ENCODE measurements at places on chromosomes 13 and 19.

GRCh38 chr19:50897191-50897607, 14.0 kb downstream of the KLK4 start:
- DNase-seq: no peak

- DNase-seq: no peak
Observed at GRCh38 chr19:2413629-2414028, 13.8 kb downstream of the TIMM13 start.

DNA sequence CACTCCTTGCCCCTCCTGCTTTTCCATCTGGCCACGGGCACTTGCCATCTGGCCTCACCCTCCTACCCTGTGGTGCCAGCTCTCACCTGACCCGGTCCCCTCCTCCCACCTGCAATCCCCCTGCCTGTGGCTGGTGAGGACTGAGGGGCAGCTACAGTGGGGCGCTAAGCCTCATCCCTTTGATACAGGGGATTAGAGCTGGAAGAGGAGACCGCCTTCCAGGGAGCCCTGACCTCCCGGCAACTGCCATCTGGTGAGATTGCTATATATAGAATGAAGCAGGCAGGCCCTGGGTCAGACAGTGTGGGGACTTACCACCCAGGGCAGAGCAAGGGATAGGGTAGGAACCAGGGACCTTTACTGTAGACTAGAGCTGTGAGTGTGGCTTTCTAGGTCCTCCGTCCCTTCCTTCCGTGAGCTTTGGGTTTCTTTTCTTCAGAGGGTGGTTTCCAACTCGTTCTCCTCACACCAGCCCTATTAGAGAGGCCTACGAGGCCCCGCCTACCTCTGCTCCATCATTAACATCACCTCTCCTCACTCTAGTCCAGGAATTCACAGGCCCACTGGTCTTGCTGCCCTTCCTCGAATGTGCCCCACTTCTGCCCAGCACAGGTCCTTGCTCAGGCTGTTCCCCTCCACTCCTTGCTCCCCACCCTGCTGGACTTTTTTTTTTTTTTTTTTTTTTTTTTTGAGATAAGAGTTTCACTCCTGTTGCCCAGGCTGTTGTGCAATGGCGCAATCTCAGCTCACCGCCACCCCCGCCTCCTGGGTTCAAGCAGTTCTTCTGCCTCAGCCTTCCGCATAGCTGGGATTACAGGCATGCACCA, 7.7 kb downstream of the KASH5 start:
- DNase-seq: no peak

GRCh38 chr19:38395381-38396114, 7.1 kb downstream of the SPRED3 start:
- no peak for DNase-seq

DNA sequence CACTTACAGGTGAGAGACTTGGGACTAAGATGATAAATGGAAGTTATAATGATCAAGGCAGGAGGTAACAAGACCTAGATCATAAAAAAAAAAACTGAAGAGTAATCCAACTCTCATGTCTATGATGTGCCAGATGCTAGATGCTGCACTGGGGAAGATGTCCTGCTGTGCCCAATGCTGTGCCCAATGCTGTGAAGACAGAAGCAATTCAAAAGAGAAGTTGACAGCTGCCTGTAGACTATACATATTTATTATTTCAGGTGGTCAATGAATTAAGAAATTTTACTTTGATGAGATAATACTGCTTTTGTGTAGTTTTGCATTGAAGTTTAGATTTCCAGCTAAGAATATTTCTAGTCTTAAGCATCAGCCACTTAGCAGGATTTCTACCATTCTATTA, 21.5 kb downstream of the VWA8 start:
- DNase-seq: no peak

- DNase-seq: peak; percentile 42
Observed at GRCh38 chr13:51125495-51126226, 14.6 kb upstream of the C13orf42 start.

GRCh38 chr19:52689843-52690368, 44.9 kb downstream of the ZNF611 start:
- no peak for DNase-seq

DNA sequence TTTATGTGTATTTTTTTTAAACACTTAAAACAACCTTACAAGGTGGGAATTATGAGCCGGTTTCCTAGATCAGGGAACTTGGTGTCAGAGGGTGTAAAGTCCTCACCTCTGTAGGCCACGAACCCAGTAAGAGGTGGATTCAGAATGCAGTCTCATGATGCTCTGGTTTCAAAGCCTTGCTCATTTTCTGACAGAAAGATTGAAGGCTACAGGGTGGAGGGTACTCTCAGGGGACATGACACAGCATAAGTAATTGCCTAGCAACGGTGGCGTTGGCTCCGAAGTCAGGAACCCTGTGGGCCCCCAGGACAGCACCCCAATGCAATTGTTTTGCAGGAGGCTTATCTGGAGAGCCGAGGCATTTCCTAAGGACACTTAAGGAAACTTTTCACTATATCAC, 794.7 kb downstream of the EFNB2 start:
- no peak for DNase-seq

DNA sequence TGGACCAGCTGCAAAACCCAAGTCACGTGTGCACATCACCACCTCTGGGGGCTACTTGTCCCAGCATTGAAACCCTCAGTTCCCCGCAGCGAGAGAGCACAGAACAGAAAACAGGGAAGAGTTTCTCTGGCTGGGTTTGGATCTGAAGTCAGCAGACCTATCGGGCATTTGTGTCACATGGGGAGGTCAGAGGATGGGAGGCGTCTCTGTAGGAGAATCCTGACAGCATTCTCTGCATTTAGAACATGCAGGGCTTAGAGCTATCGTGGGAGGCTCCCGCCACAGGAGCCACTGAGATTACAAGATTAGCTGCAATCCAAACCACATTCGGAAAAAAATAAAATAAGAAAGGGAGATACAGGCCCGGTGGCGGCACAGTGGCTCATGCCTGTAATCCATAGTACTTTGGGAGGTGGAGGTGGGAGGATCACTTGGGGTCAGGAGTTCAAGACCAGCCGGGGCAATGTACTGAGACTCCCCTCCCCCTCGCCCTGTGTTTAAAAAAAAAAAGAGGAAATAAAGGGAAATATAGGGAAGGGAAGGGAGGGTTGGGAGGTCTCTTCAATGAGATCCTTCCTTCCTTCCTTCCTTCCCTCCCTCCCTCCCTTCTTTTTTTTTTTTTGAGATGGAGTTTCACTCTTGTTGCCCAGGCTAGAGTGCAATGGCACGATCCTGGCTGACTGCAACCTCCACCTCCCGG, 2.9 kb upstream of the TLE6 start:
- DNase-seq: no peak

DNA sequence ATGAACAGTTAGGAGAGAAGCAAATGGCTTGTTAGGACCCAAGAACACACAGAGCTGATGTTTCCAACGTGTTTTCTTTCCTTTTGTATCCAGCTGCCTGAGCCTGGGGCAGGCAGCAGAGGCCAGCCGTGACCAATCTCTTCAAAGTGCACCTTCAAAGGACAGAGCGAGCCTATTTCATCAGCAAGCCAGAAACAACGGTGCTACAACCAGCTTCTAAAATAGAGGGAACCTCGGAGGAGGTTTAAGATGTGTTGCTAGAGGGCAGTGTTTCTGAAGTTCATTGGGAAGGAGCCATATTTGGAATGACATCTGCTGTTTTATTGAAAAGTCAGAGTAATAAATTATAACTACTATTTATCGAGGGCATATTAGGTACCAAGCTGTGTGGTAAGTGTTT, 56.2 kb upstream of the RFC3 start:
- DNase-seq: no peak

DNA sequence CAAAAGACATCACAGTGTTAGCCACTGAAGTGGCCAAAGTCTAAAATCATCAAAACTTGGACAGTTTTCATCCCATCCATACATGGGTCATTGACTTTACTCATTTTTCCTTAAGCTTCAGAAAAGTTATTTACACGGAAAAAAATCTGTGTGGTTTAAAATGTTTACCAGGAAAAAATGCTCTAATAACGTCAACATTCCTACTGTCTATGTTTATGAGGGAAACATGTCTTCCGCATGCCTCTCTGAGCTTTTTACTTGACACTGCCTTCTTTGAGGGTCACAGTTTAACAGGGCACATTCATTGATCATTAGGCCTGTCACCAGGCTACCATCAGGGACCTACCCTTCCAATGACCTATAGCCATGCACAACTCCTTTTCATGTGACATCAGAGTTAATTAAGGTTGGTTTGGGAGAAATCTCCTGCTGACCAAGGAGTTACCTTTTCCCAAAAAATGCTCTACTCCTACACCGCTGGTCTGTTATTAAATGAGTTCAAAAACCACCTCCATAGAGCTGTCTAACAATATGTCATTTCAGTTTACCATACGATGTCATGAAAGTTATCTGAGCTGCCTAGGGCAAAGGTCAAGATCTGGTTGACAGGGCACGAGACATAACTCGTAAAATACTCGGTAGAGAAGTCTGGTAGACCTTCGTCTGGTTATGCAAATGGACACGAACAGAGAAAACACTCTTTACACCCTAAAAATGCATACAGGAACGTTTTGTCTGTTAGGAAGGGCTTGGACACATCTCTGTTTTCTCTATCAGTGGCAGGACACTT, 17.8 kb downstream of the FLT1 start:
- DNase-seq: no peak

DNA sequence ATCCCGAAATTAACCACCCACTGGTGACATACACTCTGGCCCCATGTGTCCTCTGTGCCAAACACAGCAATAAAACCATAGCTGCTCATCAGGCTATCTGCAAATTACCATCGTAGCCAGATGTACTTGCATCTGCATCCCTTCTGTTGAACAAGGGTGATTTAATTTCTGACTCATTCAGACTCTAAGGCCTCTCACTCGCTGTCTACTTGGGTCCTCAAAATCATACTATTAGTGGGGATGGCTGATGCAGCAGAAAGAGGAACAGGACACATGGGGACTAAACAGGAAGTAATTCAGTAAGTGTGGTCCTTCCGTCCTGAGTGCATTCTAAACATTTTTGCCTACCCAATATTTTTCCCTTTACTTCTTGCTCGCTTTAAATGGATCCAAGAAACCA, 2275.0 kb upstream of the PCDH20 start:
- DNase-seq: no peak

GRCh38 chr19:54464044-54464629, 559 bp upstream of the LENG9 start:
- peak; percentile 69 for DNase-seq

GRCh38 chr19:13611596-13611995, 105.3 kb upstream of the CACNA1A start:
- DNase-seq: no peak

DNA sequence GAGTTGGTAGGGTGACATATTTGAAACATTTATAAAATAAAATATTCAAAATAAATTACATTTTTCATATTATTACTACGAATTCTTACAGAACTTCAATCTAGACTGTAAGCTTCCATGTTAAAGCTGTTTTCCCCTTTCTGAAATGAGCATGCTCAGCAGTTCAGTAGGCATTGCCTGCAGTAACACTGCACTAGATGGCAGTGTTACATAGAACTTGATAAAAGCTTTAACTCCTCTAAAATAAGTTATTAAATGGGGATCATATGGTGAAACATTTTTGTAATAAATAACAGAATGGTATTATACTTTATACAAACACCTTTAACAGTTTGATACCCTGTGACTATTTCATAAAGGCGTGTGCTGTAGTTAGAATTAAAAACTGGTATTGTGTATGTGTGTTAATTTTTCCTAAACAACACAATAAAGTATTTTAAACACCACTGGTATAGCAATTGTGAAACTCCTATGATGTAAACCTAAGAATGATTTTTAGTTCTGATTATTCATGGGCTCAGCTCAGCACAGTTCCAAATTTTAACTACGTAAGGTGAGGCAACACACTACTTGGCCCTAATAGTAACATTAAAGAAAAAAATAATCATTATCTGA, 11.6 kb upstream of the GPR18 start:
- DNase-seq: peak; percentile 17

DNA sequence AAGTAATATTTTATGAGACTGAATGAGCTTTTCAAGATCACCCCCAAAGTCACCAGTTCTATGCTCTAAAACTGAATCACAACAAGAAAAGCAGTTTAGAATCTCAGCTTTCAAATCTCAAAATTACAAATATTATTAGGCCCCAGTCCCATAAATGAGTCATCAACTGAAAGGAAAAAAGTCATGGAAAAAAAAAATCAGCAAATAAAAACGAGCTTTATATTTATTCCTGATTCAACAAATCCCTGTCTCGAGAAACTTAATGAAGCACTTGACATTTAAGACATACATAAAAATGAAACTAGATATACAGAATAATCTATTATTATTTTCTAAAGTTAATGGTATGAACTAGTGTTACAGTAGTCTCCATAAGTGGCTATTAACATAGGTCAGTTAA, 203.0 kb downstream of the DIAPH3 start:
- no peak for DNase-seq

DNA sequence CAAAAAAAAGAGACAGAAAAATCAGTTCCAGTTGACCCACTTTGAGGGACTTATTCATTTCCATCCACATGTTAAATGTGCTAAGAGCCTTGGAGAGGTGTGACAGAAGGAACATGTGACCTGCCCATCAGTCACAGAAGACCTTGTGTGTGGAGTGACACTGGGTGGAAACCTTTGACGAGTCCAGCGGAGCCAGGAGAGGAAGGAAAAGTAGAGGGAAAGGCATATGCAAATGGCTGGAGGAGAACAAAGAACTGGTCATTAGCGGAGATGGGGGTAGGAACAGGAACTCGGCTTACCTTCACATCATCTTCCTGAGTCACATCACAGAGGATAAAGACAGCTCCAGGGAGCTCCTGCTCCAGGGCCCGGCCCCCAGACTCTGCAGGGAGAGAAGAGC, 2.3 kb downstream of the HSD17B14 start:
- DNase-seq: no peak

- no peak for DNase-seq
Observed at GRCh38 chr13:75195495-75196146, 286.3 kb downstream of the TBC1D4 start.

DNA sequence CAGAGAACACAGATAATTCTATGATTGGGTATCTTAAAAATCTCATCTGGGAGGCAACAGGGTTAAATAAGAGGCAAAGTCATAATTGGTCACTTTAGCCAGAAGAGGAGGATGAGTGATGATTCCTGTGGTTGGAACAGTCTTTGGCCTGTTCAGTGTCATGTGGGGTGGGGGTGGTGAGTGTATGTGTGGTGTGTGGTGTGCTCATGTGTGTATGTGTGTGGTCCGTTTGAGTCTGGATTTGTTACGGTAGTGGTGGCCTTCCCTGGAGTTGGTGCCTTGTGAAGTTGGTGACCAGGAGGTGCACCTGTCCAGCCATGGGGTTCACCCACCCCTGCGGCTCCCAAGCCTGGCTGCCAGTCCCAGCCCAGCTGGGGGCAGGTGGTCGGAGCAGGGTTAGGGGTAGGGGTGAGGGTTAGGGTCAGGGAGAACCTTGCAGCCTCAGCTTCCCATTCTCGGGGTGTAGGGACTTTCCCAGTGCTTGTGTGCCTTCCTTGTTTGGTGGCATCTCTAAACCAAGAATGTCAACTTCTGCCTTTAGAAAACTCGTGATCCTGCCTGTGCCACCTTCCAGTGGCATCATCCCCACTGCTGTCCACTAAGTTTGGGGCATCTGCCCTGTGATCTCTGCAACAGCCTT, 97.5 kb downstream of the RAB20 start:
- DNase-seq: no peak

DNA sequence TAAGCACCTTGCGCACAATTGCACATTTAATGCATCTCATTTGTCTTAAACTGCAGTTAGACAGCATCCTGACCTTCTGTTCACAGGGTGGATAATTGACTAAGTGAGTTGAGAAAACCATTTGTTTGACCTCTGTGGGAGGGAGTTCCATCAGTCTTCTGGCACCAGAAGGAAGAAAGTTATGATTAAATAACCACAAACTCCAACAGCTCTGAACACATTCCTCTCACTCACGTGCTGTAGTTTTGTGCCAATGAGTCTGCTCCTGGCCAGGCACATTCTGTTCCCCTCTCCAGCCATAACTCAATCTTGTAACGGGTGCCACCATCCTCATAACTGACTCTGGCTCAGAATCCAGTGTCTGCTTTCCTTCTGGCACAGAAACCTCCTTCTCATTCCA, 817.2 kb downstream of the SLITRK1 start:
- no peak for DNase-seq
